Kidney capillary endothelial cell (primary cell): ENCODE measurements at places on chromosomes 4 and X.

DNA sequence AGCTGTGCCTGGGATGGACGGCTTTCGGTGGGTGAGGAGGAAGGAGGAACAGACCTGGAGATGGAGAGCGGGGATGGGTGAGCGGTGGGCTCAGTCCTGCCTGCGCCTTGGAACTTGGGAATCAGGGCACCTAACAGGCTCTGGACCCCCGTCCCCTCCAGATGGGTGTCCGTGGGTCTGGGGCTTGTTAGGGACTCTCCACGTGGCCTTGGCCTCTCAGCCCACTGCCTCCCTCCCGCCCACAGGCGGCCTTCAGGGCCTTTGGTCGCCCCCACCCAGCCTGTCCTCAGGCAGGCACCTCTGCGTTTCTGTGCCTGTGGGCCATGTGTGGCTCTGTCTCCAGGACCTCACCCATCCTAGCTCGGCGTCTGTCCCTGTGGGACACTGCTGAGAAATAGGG is 29.0 kb downstream of the TRMT44 start:
- no peak for DNase-seq

DNA sequence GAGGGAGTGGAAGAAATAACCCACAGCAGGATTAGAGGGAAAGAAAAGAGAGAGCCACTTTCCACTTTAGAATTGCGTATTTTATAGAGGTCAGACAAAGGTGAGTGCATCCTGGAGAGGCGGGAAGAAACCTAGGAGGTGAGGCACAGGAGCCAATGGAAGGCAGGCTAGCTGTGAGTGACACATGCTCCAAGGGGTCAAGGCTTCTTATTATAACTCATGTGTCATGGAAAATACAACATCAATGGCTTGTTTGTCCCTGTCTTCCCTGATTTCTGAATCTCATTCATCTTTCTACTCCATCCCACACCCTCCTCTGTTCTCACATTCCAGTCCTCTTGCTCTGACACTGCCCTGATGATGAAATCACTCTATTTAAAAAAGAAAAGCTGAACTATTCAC is 14.4 kb downstream of the ANXA3 start:
- no peak for DNase-seq

DNA sequence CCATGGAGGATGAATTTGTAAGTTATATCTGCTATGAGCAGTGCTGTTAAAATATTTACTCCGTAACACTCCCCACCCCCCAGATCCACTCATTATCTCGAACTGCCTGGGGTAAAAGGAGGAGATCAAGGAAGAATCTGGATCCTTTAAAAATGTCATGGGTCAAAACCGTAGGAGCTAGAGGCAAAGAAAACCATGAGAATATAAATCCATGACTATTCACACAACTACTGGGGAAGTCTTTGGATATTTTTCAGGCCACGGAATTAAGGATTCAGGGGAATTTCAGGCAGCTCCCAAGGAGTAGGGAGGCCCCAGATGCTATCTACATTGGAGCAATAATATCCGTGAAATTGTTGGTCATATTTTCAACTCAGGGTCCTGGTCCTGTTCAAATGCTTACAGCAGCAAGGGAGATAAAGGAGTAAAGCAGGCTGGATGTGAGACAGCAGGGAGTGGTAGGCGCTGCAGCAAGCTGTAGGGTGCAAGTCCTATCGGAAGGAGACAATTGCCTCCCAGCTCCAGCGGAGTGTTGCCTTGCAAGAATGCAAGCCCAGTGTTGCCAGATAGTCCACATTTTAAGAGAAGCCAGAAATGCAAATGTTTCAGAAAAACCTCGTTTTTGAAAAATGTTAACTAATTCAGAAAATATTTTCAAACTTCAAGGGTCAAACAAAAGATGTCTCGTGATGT is 116.2 kb upstream of the KIT start:
- DNase-seq: no peak

DNA sequence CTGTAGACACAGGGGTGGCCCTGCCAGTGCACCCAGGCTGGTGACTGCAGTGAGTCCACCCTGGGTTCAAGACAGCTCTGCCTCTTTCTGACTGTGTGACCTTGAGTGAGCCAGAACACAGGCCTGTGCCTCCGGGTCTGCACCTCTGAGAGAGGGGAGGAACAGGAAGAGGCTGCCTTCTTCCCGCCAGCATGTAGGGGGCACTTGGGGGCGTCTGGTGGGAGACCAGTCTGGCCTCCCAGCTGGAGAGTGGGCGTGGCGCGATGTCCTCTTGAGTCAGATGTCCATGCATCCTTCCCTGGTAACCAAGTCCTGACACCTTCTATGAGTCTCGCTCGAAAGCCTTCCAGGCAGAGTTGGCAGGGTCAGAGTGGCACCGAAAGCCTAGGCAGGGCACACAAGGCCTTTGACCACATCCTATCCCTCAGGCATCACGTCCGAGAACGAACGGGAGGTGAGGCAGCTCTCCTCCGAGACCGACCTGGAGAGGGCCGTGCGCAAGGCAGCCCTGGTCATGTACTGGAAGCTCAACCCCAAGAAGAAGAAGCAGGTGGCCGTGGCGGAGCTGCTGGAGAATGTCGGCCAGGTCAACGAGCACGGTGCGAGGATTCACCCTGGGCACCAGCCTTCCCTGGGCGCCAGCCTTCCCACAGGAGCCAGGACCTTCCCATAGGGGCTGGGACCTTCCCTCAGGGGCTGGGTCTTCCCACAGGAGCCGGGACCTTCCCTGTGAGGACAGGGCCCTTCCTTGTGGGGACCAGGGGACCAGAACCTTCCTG is 21.3 kb downstream of the WFS1 start:
- no peak for DNase-seq

- DNase-seq: no peak
Observed at GRCh38 chr4:63221477-63221876, 1187.8 kb downstream of the TECRL start.

DNA sequence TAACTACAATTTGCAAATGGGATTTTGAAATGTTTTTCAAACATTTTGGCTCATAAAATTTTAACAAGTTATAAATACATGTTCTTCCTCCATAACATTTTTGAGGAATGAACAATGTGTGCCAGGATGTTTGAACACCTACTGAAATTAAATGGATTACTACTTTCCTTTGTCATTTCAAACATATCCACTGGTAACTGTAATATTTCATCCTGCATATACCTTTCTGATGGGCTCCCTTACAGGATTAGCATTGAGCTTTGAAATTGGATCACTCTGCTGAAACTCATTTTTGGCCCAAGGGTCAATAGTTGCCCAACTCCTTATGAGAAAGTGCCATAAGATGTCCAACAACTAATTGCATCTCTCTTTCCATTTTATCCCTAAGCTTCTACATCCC is 17.6 kb downstream of the GRPR start:
- no peak for DNase-seq
